ENCODE measurements at places on chromosomes 12 and 14.

DNA sequence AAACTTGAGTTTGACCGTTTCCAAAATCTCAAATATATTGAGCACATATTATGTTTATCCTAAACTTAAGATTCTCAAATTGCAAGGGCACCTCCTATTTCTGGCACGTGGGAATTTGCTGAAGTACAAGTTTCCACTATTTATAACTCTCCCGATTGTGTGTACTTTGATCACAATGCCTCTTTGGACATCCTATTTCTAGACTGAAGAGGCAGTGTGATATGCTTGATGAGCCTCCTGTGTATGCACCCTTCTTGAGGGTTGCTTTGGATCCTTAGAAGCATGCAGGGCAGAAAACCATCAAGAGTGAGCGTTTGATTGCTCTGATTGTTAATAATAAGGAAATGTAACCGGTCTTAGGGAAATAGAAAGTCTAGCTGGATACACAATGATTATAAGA, 218.9 kb upstream of the RBM19 start:
- no peak for DNase-seq

DNA sequence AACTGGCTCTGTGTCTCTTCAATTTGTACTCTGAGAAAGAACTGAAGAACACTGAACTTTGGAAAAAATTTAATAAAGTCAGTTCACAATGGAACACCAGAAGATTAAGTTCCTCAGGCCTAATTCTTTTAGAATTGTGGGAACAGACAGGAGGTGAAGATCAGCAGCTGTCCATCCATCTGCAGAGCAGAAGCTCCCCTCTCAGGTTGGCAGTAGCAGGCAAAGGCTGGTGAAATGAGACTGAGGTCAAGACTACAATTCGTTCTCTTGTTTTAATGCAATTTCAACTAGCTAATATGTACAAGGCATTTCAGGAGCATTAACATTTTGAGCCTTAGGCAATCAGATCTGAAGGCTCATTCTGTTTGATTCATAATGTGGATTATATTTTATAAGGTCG, 10.3 kb upstream of the TRHDE start:
- DNase-seq: no peak

- DNase-seq: no peak
Measured at GRCh38 chr14:94787092-94787491, 17.2 kb upstream of the GSC start.

DNA sequence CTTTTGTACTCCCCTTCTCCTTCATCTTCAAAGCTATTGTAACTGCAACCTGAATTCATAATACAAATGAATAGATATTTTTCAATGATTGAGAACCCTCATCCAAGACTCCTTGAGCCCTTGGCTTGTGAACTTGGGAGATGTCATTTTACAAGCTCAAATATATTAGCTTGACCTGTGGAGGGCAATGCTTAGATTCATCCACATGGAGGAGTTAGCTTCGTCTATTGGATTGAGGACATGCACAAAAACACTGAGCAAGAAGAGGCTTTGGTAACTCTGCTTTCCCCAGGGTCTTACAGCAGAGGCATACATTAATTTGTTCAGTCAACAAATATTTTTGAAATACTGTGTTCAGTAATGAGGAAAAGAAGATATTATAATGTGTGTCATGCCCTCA, 101.1 kb downstream of the OTOGL start:
- no peak for DNase-seq

- DNase-seq: peak; percentile 88
Measured at GRCh38 chr12:109777544-109777943, 55.7 kb downstream of the TRPV4 start.

GRCh38 chr14:25788252-25788651, 738.3 kb upstream of the STXBP6 start:
- DNase-seq: no peak

GRCh38 chr12:72777806-72778205, 505.6 kb downstream of the TRHDE start:
- no peak for DNase-seq

- DNase-seq: peak; percentile 69
Measured at GRCh38 chr12:49043856-49044258, 16.7 kb downstream of the KMT2D start.

- no peak for DNase-seq
Measured at GRCh38 chr14:36467332-36467731, 52.7 kb downstream of the NKX2-1 start.

DNA sequence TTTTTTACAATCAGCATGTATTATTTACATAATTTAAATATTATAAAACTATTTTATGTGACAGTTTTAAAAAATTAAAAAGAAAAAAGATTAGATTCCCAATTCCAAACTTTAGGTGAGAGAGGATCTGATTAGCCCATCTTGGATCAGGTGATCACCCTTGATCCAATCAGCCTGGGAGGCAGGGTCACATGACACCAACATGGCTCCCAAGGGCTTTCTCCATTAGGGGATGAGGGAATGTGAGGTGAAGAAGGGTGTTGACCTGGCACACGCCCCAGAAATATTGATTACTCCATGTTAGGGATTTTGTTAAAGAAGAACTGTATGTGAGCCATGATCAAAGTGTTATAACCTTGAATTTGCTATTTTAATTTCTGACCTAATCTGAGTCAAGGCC, 225.4 kb downstream of the RBM19 start:
- DNase-seq: no peak

DNA sequence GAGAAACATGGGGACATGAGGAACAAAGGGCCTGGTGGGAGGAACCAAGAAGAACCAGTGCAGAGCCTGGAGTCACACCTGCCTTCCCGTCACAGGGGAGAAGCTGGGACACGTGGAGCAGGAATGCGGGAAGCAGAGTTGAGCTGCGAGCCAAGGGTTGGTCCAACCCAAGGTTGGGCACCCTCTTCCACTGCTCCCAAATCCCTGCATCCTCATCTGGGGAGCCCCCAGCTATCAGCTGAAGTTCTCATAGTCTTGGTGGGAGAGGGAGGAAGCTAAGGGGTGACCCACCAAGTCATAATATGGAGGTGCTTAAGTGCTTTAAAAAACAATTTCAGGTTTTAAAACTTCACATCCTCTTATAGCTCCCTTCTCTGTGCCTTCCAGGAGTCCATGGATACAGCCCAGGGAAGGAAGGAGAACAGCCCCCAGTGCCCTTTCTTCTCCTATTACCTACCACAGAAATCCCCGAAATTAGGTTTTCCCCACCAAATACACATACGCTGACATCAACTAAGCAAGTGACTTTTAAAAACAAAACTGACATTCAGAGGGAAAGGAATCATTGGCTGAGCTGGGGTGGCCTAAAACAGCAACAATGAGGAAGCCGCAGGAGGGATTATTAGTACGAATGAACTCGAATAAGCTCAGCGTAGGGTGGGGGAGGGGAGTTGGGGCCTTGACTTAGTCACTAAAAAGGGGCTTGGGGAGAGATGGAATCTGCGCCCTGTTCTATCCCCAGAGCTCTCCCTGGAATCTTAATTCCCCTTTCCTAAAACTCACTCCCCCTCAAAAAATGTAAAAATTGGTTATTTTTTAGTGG, 4.5 kb downstream of the MYL6 start:
- no peak for DNase-seq

- DNase-seq: no peak
Measured at GRCh38 chr12:118498171-118498570, 121.8 kb downstream of the SUDS3 start.

GRCh38 chr12:125249932-125250331, 184.7 kb downstream of the AACS start:
- DNase-seq: no peak

DNA sequence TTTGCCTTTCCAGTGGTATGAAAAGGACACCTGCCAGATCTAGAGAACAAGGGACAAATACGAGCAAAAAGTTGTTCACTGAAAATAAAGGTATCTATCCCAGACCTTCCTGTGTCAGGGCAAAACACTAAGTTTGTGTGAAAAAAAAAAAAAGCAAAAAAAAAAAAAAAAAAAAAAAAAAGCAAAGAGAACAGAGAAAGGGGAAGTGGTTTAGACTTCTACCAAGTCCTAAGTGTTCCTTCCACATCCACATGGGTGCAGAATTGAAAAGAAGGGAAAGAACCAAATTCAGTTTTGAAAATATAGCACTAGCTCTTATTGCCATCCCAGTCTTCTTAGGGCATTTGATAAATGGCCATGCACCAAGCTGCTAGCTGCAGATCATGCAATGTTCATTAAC, 41.7 kb downstream of the ZCRB1 start:
- no peak for DNase-seq

- peak; percentile 20 for DNase-seq
Measured at GRCh38 chr14:34682787-34683321, 31.5 kb downstream of the CFL2 start.

GRCh38 chr12:120817559-120818330, 86.4 kb downstream of the SPPL3 start:
- no peak for DNase-seq

DNA sequence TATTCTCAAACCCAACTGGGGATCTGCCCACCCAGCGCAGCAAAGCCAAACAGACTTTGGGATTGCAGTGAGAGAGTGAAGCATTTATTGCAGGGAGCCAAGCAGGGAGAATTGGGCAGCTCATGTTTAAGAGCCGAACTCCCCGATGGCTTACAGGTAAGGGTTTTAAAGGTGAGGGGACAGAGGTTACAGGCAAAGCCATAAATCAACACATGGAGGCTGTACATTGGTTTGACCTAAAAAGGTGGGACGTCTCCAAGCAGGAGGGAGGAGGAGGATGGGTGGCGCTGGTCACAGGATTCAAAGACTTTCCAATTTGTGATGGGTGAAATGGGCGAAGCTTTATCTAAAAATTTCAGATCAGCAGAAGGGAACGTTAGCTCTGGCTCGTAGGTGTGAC, 18.2 kb downstream of the OAS2 start:
- DNase-seq: no peak

- no peak for DNase-seq
Measured at GRCh38 chr14:64467566-64467965, 2.3 kb downstream of the AKAP5 start.

- no peak for DNase-seq
Measured at GRCh38 chr12:124481772-124482566, 85.4 kb downstream of the NCOR2 start.

DNA sequence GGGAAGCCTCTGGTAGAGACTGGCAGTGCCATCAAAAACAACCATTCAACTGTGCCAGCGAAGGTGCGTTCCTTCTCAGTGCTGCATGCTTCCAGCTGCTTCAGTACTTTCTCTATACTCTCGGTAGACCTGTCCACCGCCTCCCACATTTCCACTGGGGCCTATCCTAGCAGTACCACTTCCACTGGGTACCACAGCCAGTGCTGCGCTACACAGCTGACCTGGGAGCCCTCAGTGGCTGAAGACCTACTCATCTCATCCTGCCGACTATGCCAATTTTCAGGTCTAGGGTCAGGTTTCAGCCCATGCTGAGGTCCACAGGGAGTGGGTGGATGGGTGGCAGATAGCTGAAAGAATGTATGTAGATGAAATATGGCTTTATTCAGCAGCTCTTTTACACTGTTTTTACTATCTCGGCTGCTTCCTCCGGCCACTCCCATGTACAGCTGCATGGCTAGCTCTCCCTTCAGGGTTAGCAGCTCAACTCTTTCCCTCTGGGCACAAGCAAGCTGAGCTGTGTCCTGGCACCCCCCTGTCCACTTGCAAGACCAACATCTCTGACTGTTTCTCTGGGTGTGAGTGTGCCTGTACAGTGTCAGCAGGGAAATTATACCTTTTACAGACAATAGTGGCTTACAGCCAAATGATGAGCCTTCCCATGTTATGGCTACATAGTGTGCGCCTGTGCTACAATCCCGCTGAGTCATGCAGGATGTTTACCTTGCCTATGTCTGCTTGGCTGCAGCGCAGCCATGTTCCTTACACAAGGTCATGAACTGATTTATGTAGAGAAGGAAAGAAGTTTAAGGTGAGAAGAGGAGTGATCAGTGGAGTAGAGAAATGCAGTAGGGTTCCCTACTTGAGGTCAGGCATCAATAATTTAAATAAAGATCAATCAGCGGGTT, 125.7 kb upstream of the DDHD1 start:
- no peak for DNase-seq

GRCh38 chr14:50955373-50956043, 11.2 kb upstream of the PYGL start:
- DNase-seq: peak; percentile 96

DNA sequence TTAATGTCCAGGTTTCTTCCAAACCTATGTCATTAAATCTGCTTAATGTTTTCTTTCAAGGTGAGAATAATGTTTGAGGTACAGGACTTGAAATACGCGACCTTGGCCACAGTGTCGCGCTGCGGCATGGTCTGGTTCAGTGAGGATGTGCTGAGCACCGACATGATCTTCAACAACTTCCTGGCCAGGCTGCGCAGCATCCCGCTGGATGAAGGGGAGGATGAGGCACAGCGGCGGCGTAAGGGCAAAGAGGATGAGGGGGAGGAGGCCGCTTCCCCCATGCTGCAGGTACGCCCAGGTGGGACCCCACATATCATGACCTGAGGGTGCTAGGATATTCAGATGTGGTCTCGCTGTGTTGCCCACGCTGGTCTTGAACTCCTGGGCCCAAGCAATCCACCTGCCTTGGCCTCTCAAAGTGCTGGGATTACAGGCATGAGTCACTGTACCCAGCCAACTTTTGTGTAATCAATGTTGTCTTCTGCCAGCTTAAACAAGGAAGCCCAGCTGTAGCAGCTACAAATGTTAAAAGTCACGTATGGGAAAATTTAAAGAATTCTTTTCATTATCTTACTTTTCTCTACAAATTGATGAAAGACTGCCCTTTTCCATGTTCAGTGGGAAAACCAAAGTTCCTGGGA, 50.8 kb downstream of the DYNC1H1 start:
- no peak for DNase-seq

DNA sequence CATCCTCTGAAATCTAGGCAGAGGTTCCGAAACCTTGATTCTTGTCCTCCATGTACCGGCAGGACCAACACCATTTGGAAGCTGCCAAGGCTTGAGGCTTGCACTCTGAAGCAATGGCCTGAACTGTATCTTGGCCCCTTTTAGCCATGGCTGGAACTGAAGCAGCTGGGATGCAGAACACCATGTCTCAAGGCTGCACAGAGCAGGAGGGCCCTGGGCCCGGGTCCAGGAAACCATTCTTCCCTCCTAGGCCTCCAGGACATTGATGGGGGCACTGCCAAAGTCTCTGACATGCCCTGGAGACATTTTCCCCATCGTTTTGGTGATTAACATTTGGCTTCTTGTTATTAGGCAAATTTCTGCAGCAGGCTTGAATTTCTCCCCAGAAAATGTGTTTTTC, 198.7 kb downstream of the EFCAB11 start:
- DNase-seq: no peak

DNA sequence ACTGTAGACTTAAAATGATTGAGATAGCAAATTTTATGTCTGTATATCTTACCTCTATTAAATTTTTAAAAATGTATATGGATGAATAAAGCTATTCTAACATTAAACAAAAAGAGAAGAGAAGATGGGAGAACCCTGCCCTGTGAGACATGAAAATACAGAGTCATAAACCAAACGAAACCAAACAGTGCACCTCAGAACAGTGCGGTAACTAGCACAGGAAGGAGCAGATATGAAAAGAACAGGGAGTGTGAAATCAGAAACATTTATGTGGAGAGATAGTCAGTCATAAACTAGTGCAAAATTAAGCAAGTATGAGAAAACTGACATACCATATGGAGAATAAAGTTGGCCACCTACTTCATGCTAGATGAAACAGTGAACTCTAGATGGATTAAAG, 135.1 kb downstream of the ERC1 start:
- DNase-seq: no peak

GRCh38 chr14:21455592-21455911, 371 bp downstream of the CHD8 start:
- DNase-seq: peak; percentile 33

All from AG08395 (cell line).